NCI-H748 treated with DMSO at 0.1 percent for 48 hours (cell line): ENCODE measurements at places on chromosomes 11 and 22.

DNA sequence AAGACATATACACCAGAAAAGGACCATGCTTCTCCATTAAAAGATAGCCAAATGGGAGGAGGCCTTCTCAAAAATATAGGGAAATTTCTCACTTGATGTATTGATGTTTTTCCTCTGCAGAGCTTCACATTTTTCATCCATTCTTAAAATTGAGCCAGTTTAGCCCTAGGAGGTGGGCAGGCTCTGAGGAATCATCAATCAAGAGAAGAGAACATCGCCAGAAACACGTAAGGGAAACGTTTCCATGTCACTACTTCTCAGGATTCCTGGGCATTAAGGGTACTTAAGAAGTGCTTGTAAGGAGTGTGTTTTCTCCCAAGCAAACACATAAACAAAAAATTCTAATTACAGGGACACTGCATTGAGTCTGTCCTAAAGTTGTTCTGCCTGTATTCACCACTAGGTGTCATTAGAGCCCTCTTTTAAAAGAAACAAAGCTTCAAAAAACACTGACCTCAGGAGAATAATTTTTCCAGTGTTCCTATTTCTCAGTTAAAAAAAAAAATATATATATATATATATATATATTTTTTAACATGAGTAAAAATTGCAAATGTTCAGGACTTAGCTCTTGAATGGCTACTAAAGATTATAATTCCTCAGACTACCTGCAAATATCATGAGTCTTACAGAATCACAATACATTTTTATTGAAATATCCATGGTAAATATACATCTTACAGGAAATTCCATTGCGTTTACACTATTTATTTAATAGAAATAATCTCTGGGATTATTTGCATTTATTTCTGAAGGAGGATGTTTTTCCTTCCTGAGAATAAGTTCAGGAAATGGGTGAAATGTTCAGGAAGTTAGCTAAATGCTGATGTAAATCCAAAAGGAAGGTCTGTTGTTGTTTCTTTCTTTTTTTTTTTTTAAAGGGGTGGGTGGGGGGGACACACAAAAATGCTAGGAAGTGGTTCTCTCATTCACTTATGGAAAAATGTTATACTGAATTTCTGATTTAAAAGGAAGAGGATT is 16.0 kb downstream of the FZD4 start:
- DNase-seq, result peak; percentile 15

GRCh38 chr11:42890773-42891172 is 421.0 kb upstream of the API5 start:
- DNase-seq, result no peak

DNA sequence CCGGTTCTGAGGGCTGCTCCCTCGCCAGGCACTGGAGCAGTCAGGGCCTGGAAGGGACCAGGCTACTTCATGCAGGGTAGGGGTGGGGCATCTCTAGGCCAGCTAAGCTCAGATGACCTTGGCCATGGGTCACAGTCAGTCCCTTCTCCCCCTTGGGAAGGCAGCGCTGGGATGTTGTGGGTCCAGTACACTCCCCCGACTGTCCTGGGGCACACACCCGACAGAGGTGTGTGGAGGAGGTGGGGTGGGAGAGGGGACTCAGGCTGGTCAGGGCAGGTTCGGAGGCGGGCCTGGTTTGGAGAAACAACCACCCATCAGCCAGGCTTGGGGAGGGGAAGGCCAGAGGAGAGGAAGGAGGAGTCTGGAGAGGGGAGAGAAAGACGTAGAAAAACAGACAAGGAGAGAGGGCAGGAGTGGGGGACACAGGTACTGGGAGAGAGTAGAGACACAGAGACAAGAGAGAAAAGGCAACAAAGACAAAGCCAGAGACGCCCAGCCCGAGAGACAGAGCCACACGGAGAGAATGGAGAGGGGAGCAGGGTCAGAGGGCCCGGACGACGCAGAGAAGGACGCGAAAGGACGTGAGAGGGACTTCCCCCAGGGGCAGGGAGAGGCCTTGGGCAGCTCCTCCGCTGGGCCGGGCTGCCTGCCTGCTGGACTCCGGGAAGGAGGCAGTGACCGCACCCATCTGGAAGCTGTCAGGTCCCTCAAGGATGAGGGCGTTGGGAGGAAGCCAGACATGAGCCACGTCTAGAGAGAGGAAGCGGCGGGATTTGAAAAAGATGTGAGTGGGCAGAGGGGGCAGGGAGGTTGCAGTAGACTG is 30.6 kb upstream of the TSKU start:
- DNase-seq, result no peak

DNA sequence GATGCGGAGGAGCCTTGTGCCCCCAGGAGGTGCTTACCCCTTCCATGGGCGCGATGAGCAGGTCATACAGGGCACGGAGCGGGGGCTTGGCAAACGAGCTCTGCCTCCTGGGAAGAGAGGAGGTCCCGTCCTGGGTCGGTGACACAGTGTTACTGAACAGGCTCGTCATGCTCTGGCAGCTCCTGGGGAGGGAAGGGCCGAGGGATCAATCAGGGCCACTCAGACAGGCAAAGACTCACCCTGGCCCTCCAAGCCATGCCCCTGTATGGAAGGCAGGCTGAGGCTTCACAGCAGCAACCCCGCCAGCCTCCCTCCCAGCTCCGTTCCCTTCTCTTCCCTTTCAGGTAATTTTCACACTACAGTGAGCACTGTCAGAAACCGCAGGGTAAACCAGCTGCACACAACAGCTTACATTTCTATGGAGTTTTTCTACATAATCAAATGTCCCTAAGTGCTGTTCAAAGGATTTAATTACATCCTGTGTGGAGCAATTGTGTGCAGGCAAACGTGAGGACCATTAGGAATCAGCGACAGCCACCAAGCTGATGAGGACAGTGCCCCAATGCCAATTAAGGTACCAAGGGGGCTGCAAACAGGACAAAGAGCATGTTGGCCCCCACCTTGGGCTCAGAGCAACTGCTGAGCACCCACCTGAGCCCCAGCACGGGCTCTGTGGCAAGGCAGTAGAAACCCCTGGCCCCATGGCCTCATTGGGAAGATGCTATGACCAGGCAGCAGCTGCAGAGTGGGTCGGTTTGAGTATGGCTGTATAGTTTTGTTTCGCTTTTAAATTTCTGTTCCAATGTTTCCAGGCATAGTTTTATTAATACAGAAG is 95.4 kb upstream of the PITPNB start:
- DNase-seq, result no peak

DNA sequence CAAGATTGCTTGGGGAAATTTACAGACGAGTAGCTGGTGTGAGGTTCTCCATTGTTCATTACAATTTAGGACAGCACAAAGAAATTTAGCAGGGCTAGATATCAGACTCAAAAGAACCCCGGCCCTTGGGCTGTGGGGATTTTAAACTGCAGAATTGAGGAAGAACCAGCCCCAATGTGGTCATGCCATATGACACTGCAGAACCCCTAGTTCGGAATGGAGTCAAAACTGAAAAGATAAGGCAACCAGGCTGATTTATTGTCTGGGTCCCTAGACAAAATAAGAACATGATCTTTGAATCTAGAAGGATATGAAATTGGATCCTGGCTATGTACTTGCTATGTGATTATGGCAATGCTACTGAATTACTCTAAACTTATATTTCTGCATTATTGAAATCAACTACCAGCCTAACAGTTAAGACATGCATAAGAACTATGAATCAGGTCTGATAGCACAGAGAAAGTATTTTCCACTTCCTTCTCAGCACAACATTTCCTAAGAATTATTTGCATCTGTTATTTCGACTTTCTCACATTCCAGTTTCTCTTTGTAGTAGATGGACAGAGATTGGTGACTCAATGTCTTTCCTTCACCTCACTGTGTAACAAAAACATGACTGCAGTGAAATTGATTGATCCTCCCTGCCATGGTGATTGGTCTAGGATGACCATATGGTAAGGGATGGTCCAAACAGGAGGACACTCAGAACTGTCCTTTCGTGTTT is 13.2 kb downstream of the MMP3 start:
- no peak for DNase-seq

GRCh38 chr11:126008956-126009355 is 53.7 kb downstream of the CDON start:
- no peak for DNase-seq

DNA sequence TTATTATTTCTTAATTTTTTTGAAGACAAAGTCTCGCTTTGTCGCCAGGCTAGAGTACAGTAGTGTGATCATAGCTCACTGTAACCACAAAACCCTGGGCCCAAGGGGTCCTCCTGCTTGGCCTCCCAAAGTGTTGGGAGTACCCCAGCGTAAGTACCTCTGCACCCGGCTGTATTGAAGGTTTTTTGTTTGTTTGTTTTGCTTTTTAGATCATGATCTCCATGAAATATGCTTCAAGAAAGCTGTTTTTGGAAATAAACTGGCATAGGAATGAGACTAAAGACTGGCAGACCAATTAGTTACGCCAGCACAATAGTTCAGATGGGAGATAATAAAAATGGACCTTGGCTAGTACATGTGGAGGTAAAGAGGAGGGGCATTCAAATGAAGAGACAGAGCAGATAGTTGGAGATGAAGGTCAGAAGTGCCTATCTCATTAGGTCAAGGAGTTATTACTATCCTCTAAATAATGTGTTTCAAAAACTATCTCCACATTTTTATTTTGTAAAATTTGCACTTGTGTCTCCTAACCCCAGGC is 4.1 kb upstream of the MRPL48 start:
- no peak for DNase-seq

- DNase-seq, result no peak
Observed at GRCh38 chr11:76787911-76788596, 4.9 kb downstream of the TSKU start.

GRCh38 chr11:95486979-95487378 is 256.0 kb upstream of the SESN3 start:
- no peak for DNase-seq

- DNase-seq, result no peak
Observed at GRCh38 chr22:48660790-48661740, 1166.6 kb downstream of the BRD1 start.
